ENCODE measurements at places on chromosomes 12 and 14.

GRCh38 chr12:2457215-2457932, 337.4 kb upstream of the FKBP4 start:
- DNase-seq: no peak

DNA sequence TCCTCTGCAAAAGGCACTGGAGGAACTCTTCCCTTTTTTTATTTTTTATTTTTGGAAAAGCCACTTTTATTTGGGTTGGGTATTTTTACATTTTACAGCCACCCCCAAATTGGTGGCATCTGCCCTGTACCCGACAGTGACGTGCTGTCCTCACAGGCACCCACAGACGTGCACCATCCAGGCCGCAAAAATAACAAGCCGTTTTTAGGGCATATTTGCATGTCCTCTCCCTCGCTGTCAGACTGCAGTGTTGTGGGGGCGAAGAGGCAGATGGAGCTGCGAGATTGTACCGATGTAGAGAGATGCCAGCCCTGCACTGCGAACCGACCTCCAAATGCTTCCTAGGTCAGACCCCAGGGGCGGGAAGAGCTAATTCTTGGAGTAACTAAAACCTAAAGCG, 12.2 kb downstream of the JDP2 start:
- no peak for DNase-seq

DNA sequence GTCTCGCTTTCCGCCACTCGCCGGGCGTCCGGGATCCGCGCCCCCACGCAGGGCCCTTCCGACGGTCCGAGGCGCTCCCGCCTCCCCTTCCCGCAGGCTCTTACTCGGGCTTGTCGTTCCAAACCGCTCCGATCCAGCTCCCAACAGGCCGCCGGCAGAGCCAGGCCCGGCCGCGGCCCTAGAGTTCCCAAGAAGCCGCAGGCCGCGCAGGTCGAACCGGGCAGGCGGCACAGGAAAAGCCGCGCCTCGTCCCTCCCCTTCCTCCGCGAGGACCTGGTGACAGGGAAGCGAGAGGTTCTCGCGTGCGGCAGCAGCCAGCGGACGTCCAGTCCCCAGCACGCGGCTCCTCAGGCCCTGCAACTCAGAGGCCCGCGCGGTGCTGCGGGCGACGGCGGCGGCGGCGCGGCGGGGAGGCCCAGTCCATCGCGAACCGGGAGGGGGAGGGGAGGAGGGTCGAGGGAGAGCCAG, 272 bp downstream of the HECTD1 start:
- no peak for DNase-seq

DNA sequence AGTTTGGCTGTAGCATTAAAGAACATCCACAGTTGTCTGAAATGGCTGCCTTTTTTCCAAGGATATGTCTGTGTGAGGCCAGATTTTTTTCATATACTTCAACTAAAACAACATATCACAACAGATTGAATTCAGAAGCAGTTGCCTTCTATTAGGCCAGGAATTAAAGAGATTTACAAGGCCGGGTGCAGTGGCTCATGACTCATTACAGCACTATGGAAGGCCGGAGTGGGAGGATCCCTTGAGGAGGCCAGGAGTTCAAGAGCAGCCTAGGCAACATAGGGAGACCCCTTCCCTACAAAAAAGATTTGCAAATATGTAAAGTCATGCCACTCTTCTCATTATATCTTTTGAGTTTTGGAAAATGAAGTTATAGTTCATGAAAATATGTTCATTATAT, 108.6 kb downstream of the KTN1 start:
- no peak for DNase-seq

DNA sequence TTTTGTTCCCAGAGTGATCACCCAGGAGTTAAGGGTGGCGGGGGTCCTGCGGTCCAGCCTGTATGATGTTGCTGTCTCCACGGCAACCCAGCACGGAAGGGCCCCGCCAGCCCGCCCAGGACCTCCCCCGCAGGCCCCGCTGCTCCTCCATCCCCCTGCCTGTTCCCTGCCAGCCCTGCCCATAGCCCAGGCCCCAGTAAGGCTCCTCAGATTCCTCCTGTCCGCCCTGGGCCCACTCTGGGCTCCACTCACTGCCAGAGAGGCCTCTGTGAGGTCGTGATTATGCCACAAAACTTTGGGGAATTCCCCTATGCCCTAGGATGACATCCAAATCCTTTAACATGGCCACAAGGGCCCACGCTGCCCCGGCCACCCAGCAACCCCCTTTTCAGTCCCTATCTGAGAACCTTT, 20.8 kb downstream of the HSP90AA1 start:
- DNase-seq: no peak

DNA sequence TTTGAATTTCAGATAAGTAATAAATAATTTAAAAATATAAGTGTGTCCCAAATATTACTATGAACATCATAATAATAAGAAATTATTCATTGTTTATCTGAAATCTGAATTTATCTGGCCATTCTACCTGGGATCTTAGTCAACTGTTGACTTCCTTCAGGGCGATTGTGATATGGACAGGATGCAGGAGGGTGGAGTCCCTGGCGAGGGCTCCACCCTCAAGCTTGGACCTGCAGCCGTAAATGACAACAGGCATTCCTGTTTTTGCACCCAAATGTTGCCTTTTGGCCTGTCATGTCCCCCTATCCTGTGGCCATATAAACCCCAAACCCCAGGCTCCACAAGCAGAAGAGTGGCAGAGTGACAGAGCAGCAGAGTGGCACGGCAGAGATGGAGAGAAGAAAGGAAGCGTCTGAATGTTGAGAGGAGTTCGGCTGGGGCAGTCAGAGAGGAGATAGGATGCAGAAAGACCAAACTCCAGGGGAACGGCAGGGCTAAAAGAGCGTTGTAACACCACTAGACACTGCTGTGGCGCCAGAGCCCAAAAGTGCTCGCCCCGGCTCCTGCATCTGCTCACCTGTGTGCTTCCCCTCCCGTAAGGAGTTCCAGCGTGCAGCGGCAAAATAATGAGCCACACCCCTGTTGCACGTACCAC, 39.4 kb upstream of the FUT8 start:
- DNase-seq: no peak

GRCh38 chr12:3557791-3558620, 67.0 kb downstream of the PRMT8 start:
- no peak for DNase-seq

GRCh38 chr12:99810718-99811593, 163.4 kb downstream of the GARIN6 start:
- DNase-seq: no peak

Data from BJ (cell line).